Activated gamma-delta T cell treated with Interleukin-2 at 50 U/mL for 16 hours (primary cell): ENCODE measurements at places on chromosomes 12 and 14.
A peak's percentile ranks its signal among the peaks of the same experiment; 100 is the strongest.

DNA sequence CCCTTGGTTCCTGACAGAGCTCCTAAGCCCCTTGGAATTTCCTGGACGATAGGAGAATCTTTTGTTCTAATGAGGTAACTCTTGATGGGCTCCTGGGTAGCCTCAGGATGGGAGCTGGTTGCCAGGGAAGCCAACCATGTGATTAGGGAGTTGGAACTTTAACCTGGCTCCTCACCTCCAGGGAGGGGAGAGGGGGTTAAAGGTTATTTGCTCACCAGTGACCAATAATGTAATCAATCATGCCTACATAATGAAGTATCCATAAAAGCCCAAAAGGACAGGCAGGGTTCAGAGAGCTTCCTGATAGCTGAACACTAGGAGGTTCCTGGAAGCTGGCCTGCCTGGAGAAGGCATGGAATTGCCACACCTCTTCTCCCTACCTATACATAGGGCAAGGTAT lies 6.2 kb upstream of the CNOT2 start:
- DNase-seq = no peak

GRCh38 chr12:38921025-38921677 lies 15.8 kb upstream of the CPNE8 start:
- DNase-seq = no peak

DNA sequence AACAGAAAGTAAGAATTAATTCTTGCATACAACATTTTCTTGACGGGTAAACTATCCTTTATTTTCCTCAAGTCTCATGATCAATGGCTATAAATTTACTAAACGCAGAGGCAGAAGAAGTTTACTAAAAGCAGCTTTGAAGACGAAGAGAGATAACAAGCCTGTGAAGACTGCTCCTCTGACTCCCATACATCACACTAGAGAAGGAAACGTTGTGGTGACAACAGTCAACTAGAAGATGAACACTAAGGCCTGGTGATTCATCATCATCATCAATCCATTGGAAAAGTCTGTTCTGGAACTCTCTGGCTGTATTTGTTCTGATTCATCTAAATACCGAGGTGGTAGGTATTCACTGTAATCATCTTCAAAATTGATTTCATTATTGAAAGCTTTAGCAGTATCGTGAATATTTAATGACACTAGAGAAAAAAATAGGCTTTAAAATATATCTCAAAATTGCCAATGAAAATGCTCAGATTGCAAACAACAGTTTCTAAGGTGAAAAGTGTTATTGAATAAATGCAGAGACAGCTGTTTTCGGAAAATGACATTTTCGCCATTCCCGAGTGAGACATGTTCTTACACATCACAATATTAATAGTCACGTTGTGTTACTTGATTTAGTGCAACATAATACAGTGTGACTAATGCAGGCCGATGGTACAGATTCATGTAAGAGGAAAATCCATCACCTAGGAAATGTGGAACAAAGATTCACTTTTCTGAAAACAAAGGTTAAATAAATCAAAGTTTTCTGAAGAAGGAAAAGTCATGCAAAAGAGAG lies 260.5 kb downstream of the C12orf50 start:
- DNase-seq = no peak

DNA sequence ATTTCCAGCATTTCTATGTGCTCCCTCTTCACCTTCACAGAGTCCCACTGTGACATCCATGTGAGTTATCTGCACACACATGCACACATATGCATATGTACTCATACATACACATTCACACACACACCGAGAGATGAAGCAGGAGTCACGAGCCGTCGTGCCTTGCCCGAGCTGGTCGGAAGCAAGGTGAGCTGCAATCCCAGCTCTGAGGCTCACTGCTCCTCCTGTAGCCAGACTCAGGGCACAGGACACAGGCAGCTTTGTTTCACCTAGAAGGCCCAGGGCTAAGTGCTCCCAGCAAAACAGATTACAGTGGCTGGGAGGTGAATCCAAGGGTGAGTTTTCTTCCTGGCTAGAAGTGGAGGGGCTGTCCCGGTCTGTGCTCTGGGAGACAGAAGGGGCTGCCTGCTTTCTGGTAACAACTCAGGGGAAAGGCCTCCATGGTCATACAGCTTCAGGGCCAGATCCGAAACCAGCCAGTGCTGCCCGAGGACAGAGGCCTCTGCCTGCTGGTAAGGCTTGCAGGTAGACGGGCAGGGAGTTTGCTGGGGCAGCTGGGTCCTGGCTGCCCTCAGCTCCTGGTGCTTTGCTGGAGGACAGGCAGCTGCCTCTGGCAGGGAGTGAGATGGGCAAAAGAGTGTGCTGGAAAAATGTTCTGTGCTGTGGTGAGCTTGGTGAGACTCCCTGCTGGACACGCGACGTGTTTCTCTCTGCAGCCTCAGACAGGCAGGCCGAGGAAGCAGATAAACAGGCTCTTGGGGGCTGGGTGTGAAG lies 123.7 kb downstream of the CRACR2A start:
- no peak for DNase-seq

DNA sequence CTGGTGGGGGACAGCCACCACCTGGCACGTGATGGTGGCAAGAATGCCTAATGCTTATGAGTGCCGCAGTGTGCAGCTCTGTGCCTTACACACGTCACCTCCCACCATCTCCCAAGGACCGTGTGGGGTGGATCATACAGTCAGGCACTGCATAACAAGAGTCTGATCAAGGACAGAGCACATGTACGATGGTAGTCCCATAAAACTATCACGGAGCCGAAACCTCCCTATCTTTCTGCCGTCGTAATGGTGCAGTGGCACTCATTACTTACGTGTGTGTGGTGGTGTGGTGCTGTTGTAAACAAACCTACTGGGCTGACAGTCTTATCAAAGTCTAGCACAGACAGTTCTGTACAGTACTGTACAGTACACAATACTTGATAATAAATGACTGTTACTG lies 89.3 kb downstream of the CACNA1C start:
- no peak for DNase-seq

GRCh38 chr12:91140026-91140931 lies 29.0 kb upstream of the LUM start:
- no peak for DNase-seq

GRCh38 chr14:88681755-88682494 lies 110.8 kb downstream of the EML5 start:
- no peak for DNase-seq

DNA sequence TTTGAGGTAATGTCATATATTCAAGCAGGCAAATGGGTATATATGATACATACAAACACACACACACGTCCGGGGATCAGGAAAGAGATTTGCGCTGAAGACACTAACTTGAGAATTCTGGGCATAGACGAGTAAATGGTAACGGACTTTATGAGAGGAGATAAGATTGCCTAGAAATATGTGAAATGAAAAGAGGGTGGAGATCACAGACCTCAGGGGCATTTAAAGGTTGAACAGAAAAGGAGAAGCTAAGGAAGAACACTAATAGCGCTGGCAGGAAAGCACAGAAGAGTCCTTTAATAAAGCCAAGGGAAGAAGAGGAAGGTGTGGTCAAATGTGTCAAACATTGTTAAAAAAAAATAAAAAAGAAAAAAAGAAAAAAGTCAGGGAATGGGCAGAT lies 13.1 kb downstream of the CRY1 start:
- DNase-seq = no peak

- no peak for DNase-seq
These were observed 29.0 kb downstream of the SCYL2 start for GRCh38 chr12:100295764-100296555.

DNA sequence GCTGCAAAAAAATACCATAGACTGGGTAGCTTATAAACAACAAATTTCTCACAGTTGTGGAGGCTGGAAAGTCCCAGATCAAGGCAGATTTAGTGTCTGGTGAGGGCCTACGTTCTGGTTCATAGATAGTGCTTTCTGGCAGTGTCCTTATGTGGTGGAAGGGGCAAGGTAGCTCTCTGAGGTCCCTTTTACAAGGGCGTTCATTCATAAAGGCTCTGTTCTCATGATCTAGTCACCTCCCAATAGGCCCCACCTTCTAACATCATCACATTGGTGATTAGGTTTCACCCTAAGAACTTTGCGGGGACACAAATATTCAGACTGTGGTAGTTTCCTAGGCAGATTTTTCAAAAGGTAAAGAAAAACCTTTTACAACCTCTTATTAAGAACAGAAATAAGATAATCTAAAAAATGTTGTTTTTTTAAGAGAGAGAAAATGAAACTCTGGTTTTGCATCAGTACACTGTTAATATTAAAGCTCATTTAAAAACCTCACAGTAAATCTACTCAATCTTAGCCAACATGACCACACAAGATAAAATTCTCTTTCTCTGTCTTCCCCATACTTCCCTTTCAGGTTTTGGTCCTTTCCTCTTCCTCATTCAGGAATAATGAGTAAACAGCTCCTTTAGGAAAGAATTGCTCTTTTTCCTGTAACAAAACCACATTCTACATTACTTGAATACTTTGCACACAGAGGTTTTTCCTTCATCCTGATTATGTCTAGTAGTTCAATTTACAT lies 117.5 kb downstream of the UNC79 start:
- DNase-seq = no peak

DNA sequence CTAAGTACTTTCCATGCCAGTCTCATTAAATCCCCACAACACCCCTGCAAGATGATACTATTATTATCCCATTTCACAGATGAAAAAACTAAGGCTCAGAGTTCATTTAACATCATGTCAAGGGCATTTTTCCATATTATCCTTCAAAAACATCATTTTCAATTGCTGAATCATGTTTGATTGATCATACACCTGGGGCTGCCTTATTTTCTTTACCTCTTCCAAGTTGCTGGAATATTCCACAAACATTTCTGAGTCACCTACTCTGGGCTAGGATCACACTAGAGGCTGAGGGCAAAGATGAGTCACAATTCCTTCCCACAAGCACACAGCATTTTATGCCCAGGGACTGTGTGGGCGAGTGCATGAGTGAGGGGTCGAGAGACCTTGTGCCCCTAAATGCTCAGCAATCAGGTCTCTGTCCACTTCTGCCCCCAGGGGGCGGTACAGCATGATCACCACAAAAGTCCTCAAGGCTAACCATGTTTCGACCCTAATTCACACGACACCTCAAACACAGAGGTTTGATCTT lies 14.1 kb upstream of the TMEM119 start:
- peak; percentile 56 for DNase-seq

- DNase-seq = no peak
These were observed 39.8 kb downstream of the DCAF4 start for GRCh38 chr14:72966038-72966437.

DNA sequence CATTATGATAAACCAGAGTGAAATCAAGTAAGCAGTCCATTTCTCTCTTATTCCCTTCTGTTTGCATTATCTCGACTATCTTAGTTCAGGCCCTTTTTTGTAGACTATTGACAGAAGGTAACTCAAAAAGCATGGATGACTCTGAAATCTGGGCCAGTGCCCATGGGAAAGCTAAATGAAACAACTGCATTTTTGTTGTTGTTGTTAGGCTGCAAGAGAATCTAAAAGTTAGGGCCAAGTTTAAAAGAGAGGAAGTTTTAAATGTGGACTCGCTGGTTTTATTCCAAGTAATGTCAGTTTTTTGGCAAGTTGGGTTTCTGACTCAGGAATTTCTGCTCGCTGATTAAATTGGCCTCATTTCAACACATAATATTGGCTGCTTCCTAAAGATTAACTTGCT lies 201.1 kb downstream of the PIK3C2G start:
- DNase-seq = no peak

DNA sequence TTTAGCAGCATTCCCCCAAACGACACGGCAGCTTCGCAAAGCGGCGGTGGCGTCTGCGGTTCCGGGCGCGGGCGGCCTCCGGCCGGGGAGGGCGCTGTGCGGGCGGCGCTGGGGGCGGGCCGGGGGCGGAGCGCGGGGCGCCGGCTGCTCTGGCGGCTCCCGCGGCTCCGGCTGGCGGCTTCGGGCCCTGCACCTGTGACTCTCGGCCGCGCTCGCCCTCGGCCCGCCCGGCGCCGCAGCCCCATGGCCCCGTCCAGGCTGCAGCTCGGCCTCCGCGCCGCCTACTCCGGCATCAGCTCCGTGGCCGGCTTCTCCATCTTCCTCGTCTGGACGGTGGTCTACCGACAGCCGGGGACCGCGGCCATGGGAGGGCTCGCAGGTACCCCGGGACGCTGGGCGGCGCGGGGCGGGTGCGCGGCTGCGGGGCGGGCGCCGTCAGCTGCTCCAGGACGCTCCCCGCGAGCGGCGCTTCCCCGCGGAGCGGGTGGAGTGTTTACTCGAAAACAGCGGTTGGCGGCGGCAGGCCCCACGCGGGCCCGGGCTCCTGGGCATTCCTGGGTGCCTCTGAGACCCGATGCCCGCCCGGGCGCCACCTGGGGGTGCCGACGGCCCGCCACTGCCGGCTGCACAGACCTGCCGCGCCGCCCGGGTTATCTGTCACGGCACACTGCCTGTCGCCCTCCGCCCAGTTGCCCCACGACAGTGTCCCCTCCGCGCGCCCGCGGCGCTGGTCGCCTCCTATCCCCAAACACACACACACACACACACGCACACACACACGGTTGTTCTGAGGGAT lies at the start of gene SLC48A1:
Gene SLC48A1 (plus strand): TSS at position 177 of the 796 bp plus-strand sequence. CDS start 67 bp downstream, at position 244.
- peak; percentile 65 for DNase-seq

DNA sequence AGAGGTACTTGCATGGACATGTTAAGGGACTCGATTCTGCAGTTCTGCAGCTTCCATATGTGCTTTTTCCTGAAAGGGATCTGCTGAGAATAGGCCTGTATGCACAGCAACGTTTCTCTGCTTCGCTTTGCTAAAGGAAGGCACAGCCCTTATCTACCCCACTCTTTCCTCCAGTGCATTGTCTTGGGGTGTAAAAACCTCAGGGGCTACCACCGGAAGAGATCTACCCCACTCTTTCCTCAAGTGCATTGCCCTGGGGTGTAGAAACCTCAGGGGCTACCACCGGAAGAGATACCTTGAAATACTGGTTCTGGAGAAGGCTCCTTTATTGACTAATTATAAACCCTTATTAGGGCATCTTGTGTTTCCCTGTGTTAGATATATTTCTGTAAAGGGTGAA lies 52.9 kb downstream of the SEL1L start:
- no peak for DNase-seq

GRCh38 chr14:76250302-76250701 lies 98.6 kb downstream of the GPATCH2L start:
- no peak for DNase-seq

DNA sequence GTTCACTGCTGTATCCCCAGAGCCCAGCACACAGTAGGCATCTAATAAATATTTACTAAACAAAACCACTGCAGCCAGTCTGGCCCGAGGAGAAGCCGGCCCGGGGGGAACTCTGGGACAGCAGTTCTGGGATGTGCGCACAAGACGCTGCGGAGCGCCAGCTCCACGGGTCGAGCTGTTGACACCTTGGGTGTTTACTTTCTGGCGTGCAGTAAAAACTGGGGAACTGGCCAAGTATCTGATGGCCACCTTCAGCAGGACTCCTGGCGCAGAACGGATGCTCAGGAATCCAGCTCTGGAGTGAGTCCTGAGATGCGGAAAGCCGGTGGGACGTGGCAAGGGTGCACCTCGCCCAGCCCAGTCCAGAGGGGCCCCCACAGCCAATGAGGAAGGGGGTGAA lies 65.6 kb downstream of the NCOR2 start:
- DNase-seq = no peak
